Fibroblast of lung (primary cell): ENCODE measurements at places on chromosomes 7 and 10. TPM values are rescaled to one million over a fixed set of nuclear protein-coding genes. Genes with fewer than 3 reads are reported as not detected.

Gene SPDYE2B
- not detected in 2 replicates for total RNA-seq

Gene CARD11
- not detected in 2 replicates for total RNA-seq

Gene CPVL
- total RNA-seq = 0.17 and 0.51 TPM in 2 replicates

Gene TBXAS1
- 1.3 and 2.1 TPM in 2 replicates for total RNA-seq

Gene TCAF2
- total RNA-seq = 1.3 and 1.5 TPM in 2 replicates

Gene EBLN1
- not detected in 2 replicates for total RNA-seq

Gene DIP2C
- 12.6 and 18.3 TPM in 2 replicates for total RNA-seq

Gene WIPF3
- total RNA-seq = under 0.01 and 0.33 TPM in 2 replicates
